ENCODE measurements at places on chromosomes 4 and X.

GRCh38 chr4:38911257-38911656 is 43.7 kb downstream of the FAM114A1 start:
- no peak for DNase-seq

- no peak for DNase-seq
Measured at GRCh38 chr4:20925176-20925575, 224.9 kb downstream of the PACRGL start.

DNA sequence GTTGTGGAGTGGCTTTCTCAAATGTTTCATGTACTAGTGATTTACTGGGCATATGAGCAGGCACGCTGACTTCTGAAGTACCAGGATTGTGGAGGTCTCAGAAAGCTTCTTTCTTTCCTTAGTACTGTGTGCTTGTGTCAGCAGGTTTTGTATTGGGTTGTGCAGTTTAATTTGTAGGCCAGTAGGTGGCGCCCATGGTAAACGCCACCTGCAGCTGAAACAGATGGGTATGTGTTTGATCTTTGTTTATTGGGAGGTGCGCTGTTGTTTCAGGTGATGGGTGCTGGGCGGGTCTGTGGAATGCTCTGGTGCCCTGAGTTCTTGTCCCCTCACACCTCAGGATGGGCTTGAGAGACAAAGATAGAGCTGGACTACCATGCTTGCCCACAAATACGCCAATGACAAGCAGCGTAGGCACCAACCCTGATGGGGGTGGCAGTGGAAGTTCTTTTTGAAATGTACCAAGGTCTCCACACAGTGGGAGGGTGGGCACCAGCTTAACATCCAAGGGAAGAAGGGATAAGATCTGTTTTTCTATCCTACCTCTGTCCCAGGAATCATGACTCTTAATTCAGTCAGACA is 141.5 kb downstream of the RPS6KA6 start:
- peak; percentile 13 for DNase-seq

- no peak for DNase-seq
Measured at GRCh38 chr4:6126971-6127745, 73.2 kb downstream of the JAKMIP1 start.

DNA sequence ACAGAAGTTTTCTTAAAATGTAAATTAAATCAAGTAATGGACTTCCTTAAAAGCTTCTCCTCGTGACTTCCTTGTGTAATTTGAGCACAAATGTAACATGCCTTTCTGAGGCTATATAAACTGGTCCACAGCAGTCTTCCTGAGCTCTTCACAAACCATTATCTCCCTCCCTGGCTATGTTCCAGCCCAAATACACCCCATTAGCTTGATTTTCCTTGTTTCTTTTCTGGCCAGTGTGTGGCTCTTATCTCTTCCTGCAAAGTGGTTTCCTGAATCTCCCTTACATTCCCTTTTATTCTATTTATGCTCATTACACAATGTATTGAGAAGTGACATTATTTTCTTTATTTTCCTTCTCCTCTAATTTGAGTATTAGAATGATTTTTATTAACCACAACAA is 1085.3 kb upstream of the PCDH10 start:
- DNase-seq: no peak

All from CD14-positive monocyte (primary cell).